ENCODE measurements at places on chromosomes 2 and 18.
A peak's percentile ranks its signal among the peaks of the same experiment; 100 is the strongest.

DNA sequence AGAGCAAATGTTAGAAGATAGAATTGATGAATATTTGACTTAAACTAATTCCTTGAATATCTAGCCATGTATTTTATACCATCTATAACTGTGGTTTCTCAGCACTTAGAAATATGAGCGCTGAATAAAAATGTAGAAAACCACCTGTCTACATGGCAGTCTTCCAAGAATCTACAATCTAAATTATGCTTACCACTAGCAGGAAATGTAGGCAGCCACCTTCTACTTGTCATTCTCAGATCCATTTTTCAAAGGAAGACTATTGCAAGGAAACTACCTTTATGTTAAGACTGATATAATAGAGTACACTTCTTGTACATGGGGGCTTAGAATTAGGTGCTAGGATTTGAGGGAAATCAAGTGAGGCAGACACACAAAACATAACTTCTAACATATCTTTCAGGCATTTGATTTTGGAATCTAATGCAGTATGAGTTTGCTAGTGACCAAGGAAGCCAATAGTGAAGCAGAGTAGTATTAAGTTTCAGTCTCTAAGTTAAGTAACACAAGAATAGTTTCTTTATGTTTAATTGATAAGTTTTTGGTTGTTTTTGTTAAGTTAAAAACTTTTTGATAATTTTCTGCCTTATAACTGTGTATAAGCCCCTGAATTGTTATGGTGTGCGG is 175.9 kb upstream of the ITGA4 start:
- DNase-seq, result no peak

GRCh38 chr2:100810603-100811145 is 9.3 kb upstream of the NPAS2 start:
- no peak for DNase-seq

GRCh38 chr2:45332094-45332493 is 279.0 kb downstream of the SRBD1 start:
- DNase-seq, result no peak

GRCh38 chr2:168194784-168195522 is 52.4 kb downstream of the STK39 start:
- DNase-seq, result no peak

GRCh38 chr2:42568401-42569115 is at the start of gene MTA3:
Gene MTA3 (plus strand): TSS chr2:42568632. CDS start chr2:42568746, 114 bp downstream.
- DNase-seq, result peak; percentile 54

DNA sequence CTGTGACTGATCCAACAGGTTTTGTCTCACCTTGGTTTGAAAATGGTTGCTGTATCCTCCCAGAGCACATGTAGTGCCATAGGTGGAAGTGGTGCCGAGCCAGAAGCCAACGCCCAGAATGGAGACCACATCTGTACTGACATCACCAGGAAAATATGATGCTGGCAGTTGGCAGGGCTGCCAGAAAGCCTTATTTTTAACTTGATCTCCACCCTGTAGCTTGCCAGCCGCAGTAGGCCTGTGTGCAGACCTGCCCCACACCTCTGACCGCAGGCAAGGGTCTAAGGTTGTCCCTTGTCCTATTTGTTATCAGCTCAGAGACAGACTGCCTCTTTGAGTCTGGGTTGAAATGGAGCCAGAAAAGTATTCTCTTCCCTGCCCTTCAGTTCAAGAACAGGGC is 123.5 kb upstream of the EML6 start:
- no peak for DNase-seq

GRCh38 chr2:238376884-238377391 is 49.8 kb upstream of the ASB1 start:
- no peak for DNase-seq

GRCh38 chr2:136008205-136008865 is 22.9 kb upstream of the DARS1 start:
- no peak for DNase-seq

GRCh38 chr2:171670655-171671054 is 16.6 kb upstream of the DYNC1I2 start:
- no peak for DNase-seq
